ENCODE measurements at places on chromosomes 16 and 17.

- no peak for DNase-seq
Observed at GRCh38 chr17:10557422-10557821, 8.0 kb upstream of the MYH2 start.

DNA sequence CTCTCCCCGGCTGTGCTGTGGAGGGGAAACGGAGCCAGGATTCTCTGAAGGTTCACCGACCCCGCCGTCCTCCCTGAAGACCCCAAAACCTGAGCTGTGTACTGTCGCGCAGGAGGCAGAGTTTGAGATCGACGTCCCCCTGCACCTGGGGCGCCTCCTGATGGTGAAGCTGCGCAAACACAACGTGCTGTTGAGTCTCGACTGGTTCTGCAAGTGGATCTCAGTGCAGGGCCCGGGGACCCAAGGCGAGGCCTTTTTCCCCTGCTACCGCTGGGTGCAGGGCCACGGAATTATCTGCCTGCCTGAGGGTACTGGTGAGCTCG is 62.6 kb upstream of the TEKT1 start:
- DNase-seq, result peak; percentile 44

DNA sequence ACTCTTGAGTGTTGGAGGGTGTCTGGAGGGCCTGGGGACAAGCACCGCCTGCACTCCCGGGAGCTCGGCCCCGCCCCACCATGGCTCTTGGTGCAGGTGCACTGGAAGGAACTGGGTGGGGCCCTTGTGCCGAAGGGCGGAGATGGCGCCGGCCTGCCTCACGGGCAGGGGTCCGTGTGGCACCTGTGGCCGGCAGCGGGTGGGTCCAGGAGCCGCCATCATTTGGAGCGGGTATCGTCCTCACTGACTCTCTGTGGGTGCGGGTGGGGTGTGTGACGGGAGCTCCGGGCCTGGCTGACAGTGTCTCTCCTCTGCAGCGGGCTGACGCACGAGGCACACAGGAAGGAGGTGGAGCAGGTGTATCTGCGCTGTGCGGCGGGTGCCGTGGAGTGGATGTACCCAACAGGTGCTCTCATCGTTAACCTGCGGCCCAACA is 5.2 kb downstream of the METRNL start:
- no peak for DNase-seq

DNA sequence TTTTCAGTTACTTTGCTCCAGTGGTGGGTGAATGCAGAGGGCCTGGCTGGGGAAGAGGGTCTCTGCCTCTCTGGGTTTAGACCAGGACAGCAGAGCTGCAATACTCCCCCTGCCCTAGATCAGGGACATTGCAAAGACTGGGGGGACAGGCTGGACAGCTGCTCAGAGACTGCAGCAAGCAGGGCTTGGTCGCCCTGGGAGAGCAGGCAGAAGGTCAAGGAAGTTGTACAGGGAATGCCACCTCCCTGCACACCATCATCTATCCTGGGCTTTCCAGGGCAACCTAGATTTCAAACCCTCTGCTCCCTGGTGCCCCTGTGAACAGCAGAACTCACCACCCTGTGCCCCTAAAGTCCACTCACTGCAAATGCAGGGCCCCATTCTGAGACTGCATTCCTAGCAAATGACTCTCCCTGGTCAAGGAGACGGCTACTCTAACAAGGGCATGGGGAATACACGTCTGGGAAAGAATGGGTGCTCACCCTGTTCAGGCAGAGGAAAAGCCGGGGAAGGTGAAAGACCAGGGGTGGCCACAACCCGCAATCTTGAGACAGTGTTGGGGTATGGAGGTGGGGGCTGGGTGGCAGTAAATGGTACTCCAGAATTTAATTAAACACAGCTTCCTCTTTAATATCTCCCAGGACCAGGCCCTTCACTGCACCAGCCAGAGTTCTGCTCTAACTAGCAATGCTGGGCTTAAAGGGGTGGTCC is 1.0 kb downstream of the KIFC3 start:
- no peak for DNase-seq

DNA sequence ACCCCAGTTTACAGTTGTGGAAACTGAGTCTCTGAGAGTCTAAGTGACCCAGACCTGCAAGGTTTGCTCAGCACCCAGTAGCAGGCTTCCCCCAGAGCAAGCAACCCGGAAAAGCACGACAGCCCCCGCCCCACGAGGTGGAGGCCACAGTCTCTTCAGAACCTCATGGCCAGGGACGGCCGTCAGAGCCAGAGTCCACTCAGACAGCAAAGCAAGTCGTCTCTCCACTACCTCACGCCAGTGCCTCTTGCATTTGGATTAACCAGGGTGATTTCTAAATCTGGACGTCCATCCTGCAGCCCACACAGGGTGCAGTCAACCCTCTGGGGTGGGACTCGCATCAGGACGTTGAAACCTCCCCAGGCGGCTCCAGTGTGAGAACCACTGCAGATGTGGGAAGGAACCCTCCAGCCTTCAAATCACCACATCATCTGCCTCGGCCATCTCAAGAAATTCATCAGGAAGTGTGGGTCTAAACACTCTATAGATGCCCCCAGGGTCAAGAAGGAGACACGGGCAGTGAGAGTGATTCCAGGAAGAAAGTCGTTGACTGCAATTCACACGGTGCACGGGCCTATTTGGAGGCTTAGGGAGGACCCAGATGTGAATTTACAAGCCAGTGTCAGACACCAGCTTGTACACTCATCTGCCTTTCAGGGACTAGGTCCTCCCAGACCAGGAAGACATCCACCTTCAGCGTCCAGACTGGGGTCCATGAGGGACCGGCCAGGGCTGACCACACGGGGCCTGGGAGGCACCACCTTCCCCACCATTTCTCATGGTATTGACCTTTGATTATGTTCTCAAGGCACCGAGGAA is 20.2 kb upstream of the RBFOX3 start:
- DNase-seq, result no peak

DNA sequence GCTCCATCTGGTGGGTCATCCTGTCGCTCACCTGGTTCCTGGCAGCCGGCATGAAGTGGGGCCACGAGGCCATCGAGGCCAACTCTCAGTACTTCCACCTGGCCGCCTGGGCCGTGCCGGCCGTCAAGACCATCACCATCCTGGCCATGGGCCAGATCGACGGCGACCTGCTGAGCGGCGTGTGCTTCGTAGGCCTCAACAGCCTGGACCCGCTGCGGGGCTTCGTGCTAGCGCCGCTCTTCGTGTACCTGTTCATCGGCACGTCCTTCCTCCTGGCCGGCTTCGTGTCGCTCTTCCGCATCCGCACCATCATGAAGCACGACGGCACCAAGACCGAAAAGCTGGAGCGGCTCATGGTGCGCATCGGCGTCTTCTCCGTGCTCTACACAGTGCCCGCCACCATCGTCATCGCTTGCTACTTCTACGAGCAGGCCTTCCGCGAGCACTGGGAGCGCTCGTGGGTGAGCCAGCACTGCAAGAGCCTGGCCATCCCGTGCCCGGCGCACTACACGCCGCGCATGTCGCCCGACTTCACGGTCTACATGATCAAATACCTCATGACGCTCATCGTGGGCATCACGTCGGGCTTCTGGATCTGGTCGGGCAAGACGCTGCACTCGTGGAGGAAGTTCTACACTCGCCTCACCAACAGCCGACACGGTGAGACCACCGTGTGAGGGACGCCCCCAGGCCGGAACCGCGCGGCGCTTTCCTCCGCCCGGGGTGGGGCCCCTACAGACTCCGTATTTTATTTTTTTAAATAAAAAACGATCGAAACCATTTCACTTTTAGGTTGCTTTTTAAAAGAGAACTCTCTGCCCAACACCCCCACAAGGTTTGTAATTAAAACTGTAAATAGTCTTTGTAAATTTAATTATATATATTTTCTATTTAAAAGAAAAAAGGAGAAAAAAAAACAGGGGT is 1.7 kb downstream of the FZD2 start:
- DNase-seq, result peak; percentile 72

Data from kidney (tissue), 22 donors.